ENCODE measurements at places on chromosomes 6 and 20. TPM values are rescaled to one million over a fixed set of nuclear protein-coding genes. Genes with fewer than 3 reads are reported as not detected.

DNA sequence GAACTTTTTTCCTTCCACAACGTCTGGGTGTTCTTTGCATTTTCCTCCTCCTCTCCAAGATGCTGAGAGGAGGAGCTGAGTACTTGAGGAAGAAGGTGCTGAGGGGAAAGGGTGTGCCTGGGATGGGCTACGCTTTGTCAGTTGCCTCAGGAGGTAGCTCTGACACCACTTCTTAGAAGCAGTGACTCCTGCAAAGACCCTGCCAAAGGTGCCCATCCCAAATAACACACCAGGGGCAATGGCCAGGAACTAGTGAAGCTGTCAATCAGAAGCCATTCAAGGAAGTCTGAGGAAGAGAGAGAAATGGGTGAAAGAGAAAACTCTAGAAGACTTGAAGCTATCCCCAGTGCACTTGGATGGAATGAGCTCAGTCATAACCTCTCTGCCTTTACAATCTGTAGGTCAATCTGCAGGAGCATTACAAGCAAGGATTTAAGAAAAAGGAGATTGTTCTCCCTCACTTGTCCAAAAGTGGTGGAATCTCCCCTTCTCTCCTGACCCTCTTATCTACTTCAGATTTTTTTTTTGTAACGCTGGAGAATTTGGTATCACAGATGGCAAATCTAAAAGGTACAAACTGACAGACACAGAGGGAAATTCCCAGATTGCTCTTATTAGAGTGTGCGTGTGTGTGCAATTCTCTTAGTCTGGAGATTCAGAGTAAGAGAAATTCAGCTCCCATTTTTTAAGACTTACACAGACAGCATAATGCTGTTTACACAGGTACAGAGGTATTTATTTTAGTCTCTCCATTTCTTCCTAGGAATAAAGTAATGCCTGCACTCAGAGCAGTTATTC lies 242.6 kb downstream of the GMPR start:
- H3K4me3 ChIP-seq: no peak overlapping the region
- H3K36me3 ChIP-seq: peaks cover 13% of the 10 kb centered on the region
- H3K27ac ChIP-seq: no peak overlapping the region
- no peak for DNase-seq

GRCh38 chr6:112307707-112308106 lies 39.4 kb upstream of the RFPL4B start:
- DNase-seq: no peak
- no peaks in the 10 kb centered on the region for H3K27me3 ChIP-seq
- peaks cover 34% of the 10 kb centered on the region for H3K4me1 ChIP-seq

DNA sequence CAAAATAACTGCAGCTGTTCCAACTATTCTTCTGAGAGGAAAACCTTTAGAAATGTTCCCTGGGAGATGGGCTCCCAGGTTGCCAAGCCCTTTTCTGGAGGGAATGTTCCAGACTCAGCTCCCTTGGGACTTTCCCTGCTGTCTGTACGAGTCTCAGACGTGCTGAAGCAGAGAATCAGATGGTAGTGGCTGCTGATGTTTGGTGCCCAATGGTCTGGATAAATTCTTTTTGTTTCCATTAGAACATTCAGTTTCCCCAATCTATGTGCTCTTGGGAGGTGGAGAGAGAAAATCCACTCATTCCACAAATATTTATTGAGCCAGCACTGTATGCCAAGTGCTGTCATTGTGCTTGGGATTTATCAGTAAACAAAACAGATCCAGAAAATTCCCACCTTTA lies 40.0 kb downstream of the SNHG17 start:
- peaks cover 7% of the 10 kb centered on the region for H3K4me1 ChIP-seq
- H3K27ac ChIP-seq: no peak overlapping the region
- H3K36me3 ChIP-seq: no peaks in the 10 kb centered on the region
- no peak overlapping the region for H3K4me3 ChIP-seq
- DNase-seq: peak; percentile 33
- H3K27me3 ChIP-seq: peaks cover 16% of the 10 kb centered on the region

DNA sequence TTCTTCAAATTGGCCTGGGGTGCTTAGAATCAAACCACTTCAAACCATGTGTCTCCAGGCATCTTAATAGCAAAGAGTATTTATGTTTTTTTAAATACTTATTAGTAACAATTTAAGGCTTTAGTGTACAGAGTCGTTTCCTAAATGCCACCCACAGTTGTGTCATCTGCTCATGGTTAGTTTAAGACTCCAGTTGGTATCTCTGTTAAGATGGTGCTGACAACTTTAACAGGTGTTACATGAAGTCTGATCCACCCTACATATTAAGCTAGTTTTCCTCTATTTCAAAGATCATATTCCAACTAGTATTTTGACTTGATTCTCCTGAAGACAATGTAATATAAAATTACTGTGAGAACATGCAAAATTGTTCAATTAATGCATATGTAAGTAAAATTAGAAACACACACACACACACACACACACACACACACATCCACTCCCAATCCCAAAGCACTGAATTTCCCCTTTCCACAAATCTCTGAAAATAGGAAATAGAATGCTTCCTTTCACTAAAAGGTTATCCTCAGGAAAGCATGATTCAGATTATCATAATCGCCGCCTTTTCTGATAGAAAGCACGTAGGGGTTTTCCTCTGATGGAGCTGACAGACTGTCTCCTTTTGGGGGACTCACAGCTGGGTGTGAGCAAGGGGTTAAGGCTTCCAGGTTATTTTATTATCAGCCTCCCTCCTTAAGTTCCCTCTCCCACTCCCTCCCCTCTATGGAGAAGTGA lies 10.5 kb downstream of the CNKSR3 start:
- H3K27me3 ChIP-seq: no peaks in the 10 kb centered on the region
- peaks cover 6% of the 10 kb centered on the region for H3K4me1 ChIP-seq
- no peak for DNase-seq
- no peaks in the 10 kb centered on the region for H3K36me3 ChIP-seq
- H3K27ac ChIP-seq: no peak overlapping the region
- H3K4me3 ChIP-seq: no peak overlapping the region

The WFDC5 gene
- total RNA-seq: not detected

The MCHR2 gene
- total RNA-seq: not detected

The LY6G6D gene
- total RNA-seq: not detected
